SIG-M5 (cell line): ENCODE measurements at places on chromosomes 2 and 18.
A peak's percentile ranks its signal among the peaks of the same experiment; 100 is the strongest.

DNA sequence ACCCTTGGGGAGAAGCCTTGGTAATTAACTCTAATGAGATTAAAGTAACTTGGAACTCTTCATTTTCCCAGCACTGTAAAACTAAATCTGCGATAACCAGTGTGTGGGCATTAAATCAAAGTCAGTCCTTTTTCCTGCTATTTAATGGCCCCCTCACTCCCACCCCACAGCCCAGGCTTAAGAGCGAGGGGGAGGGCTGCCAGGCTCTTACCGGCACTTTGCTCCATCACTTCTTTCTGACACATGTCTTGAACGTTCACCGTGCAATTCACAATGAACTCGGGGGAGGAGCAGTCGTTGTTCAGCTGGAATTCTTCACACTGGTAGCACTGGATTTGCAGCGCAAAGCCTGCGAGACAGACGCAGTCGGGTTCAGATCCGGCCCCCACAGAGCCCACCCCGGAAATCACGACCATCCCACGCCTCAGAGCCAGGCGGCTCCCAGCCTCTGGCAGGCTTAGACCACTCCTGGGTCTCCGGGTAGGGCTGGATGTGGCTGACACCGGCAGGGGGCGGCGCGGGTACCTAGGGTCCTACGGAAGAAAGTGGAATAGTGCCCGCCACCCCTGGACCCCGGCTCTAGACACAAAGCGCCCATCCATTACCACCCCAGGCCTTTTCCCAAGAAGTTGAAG lies 1.7 kb downstream of the LYPD1 start:
- DNase-seq: no peak

DNA sequence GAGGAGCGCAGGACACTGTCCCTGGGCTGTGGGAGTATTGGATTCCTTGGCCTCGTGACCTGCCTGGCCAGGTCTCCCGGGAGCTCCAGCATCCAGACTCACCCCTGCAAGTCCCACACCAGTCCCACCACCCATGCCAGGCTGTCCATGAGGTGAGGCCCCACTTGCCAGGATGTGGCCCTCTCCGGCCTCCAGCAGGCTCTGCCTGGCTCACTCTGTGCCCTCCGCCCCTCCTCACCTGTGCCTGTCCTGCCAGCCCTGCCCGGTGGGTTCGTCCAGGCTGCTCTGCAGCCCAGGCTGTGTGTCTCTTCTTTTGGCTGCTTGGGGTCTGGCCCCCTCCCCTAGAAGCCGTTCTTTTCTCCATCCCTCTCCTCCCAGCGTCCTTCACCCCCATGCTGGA lies 436.8 kb upstream of the MYT1L start:
- no peak for DNase-seq

- DNase-seq: no peak
Observed at GRCh38 chr2:241270531-241270930, 44.9 kb downstream of the HDLBP start.

DNA sequence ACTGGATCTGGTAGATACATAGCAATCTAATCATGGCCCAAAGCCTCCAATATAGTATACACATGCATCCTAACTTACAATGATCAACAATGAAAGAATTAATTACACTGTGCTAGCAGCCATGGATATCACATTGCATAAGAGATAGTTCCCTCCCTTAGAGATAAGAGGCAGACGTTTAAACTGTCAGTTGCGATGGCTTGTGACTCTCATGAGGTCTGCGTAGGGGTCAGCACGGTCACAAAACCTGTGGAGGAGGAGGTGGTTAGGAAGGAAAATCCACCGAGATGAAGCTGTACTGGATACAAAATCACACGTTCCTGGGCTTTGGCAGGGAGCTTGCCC lies 800 bp upstream of the RALB start:
- no peak for DNase-seq

DNA sequence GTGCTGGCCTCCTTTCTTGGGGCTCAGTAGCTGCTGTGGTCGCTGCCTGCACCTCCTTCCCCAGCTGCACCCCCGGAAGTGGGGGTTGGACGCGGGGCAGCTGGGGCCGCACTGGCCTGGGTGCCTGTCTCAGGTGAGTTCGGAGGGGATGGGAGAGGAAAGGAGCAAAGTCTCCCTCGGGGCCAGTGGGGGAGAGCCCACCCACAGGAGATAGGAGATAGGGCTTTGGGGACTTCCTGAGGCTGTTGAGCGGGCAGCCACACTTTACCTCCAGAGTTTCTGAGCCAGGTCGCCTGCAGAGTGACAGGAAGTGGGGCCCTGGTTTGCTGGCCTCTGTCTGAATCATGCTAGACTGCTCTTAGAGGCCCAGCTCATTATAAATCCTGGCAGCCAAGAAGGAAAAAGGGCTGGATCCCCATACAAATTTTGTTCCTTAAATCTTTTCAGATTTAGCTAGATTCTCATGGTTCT lies 8.1 kb downstream of the MBP start:
- peak; percentile 17 for DNase-seq

DNA sequence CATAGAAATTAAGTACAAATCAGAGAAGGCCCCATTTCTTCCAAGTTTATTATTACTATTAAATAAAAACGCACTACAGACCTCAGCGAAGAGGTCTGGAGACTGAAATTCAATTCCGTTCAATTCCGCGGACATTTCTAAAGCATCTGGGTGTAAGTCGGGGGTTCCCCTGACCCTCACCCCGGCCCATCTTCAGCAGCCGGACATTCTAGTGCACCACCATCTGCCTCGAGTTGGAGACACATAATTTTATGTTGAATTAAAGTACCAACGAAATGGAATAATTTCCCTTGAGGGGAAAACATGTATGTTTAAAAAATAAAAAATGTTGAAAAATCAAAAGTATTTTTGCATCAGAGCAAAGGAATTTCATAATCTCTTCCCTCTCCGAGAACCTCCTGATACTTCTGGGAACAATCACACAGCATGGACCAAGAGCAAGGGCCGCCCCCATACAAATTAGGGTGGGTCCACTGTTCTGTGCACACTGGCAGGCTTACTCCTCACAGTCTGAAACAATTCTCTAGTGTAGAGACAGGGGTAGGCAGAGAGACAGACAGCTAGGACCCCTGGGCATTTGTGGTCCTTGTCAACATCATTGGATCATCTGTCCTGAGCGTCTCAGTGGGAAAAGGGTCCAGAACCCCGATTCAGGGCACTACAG lies 29.3 kb downstream of the MBP start:
- DNase-seq: no peak
